ENCODE measurements at places on chromosomes 13 and 19.

DNA sequence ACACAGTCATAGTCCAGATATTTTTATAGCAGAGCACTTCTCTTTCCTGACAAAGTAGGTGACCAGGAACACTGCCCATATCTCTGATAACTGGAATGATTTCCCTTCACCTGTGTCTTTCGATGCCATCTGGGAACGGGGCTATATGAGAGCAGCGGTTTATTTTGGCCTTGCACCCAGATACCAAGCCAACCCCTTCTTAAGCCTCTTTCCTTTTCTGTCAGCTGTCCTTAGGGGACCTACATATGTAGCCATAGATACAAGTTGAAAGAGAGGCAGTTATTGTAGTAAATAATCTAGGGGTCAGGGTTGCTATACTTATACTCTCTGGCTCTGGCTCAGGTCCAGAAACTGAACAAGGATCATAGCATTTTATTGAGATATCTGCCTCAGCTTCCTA lies 128.8 kb downstream of the NHLRC3 start:
- DNase-seq: no peak

- no peak for DNase-seq
Measured at GRCh38 chr13:50934735-50935435, 25.3 kb downstream of the RNASEH2B start.

DNA sequence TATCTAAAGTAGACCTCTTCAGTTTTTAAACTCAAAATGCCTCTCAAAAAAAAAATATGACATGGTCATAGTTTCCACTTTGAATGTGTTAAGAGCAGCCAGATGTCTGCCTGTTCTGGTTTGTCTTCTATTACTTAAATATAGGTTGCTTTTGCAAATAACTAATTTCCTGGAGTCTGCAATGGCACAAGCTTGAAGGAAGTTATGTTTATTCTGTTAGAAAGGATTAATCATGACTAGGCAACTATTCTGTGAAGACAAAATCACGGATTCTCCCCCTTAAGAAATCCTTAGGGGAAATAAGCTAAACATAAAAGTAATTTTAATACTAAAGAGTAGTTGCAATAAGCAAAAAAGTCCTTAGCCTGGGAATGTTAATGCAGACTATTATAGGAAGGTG lies 26.3 kb downstream of the SKA3 start:
- DNase-seq: no peak

DNA sequence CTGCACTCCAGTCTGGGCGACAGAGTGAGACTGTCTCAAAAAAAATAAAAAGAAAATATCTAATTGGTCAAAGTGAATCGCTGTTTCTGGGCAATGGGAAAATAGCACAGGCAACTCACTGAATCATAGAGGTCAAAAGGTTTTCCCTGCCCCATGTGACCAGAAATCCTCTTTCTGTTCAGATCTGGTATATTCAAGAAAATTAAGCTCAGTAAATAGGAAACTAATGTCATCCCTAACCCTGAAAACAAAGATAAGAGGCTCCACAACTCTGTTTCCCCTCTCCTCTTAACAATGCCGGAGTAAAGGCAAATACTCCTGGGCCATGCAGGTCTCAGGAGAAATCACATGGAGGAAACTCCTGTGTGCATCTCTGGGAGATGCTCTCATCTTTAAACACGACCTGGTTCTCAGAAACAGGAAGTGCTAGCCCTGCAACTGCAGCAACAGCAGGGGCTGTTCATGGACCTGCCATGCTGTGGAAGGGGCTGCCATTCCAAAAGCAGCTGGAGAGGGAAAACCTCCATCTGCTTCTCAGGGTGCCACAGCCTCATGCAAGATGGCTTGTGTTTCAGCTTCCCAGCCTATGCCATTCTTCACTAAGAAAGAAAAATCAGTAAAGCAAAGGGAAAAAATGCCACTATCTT lies 47.5 kb upstream of the SLC7A9 start:
- no peak for DNase-seq

DNA sequence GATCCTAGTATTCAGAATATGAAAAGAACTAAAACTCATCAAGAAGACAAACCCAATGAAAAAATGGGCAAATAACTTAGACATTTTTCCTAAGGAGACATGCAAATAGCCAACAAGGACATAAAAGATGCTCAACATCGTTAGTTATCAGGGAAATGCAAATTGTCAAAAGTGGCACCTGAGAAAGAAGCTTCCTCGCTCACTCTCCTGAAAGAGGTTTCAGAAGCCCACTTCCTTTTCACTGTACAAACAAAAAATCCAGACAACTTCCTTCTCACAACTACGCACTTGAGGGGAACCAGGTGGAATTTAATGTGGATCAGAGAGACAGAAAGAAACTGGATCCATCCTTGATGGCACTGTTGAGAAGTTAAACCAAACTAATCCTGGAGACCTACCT lies 41.5 kb downstream of the KLF12 start:
- DNase-seq: no peak

DNA sequence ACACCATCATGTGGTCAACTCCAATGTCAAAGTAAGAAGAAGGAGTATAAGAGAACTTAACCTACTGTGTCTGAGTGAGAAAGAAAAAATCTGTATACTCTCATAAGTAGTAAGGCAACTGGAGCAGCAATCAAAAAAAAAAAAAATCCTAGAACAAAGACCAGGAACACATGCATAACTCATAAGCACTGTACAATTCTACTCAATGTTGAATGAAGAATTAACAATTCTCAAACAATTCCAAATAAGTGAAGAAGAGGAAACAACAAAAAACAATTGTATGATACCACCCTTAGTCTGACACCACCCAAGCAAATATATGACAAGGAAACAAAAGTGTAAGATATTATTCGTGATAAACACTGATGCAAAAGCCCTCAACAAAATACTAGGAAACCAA lies 24.6 kb downstream of the ZNF160 start:
- no peak for DNase-seq

GRCh38 chr13:29509999-29510589 lies 85.4 kb downstream of the SLC7A1 start:
- no peak for DNase-seq
